ENCODE measurements at places on chromosomes 11 and 22.
A peak's percentile ranks its signal among the peaks of the same experiment; 100 is the strongest.

- peak; percentile 53 for DNase-seq
These were observed 5.3 kb upstream of the LRRN4CL start for GRCh38 chr11:62694455-62695167.

- DNase-seq = no peak
These were observed 660.5 kb downstream of the NTM start for GRCh38 chr11:132030896-132031295.

DNA sequence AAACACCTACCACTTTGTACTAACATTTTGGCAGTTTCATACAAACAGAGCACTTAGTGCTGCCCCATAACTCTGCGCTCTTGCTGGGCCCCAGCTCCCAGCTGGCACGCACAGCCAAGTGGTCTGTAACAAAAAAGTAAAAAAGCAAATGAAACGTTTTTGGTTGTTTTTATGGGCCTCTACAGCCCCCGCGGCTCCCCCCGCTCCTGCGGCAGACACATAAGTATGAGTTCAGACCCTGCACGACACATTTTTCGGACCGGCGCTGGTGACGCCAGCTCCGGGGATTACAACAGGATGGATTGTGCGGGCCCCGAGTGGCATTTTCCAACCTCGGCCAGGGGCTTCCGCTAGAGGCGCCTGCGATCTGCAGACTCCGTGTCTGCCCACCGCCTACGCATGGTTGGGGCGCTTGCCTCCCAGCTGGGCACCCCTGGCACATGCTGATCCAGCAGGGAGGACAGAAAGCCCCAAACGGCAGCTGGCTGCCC, 418.2 kb downstream of the SOX6 start:
- DNase-seq = no peak

GRCh38 chr11:131760091-131761061, 390.0 kb downstream of the NTM start:
- no peak for DNase-seq

GRCh38 chr11:76626921-76627401, 43.6 kb downstream of the LRRC32 start:
- DNase-seq = peak; percentile 23

DNA sequence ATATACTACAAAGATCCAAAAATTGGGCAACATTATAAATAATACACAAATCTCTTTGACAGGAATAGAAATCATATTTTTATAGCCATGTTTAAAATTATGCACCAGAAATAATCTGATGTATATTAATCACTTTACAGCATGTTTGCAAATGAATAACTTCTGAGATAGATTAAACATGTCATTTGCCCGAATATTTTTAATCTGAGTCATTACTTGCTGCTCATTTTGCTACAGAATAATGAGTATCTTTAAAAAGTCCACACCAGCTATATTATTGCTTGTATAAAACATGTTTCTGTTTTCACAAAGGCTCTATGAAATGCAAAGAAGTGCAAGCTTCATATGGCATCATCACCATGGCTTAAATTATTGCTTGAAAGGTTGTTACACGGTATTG, 336.8 kb downstream of the GUCY1A2 start:
- no peak for DNase-seq

GRCh38 chr11:4385978-4386740, 7.3 kb downstream of the TRIM21 start:
- DNase-seq = no peak

- no peak for DNase-seq
These were observed 3.3 kb upstream of the KCNJ11 start for GRCh38 chr11:17391493-17392355.

DNA sequence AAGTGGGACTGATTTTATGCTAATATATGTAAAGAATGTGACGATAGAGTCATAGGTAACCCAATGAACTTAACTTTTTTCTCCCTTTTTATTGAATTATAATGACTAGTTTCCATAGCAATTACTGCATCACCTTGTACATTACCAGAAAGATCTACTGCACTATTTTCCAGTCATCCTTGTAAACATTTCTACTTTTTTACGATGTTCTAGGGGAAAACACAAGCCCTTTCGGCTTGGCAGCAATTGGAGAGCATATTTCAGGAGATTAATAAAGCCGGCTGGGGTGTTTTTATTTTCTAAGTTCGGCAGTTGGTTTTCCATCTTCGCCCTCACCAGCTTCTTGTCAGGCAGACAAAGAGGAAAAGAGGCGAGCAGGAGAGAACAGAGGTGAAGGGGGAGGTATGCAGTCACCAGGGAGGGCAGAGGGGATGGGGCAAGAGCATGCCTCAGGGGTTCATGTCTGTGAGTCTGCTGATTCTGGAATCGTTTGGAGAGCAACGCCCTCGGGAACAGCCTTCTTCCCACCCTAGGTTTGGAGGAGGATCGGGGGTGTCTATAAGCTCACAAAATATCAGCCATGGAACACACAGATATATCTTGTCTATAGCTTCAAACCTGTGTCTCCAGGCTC, 476.4 kb downstream of the MIAT start:
- no peak for DNase-seq

- no peak for DNase-seq
These were observed 3.4 kb downstream of the SLC25A45 start for GRCh38 chr11:65378928-65379638.

DNA sequence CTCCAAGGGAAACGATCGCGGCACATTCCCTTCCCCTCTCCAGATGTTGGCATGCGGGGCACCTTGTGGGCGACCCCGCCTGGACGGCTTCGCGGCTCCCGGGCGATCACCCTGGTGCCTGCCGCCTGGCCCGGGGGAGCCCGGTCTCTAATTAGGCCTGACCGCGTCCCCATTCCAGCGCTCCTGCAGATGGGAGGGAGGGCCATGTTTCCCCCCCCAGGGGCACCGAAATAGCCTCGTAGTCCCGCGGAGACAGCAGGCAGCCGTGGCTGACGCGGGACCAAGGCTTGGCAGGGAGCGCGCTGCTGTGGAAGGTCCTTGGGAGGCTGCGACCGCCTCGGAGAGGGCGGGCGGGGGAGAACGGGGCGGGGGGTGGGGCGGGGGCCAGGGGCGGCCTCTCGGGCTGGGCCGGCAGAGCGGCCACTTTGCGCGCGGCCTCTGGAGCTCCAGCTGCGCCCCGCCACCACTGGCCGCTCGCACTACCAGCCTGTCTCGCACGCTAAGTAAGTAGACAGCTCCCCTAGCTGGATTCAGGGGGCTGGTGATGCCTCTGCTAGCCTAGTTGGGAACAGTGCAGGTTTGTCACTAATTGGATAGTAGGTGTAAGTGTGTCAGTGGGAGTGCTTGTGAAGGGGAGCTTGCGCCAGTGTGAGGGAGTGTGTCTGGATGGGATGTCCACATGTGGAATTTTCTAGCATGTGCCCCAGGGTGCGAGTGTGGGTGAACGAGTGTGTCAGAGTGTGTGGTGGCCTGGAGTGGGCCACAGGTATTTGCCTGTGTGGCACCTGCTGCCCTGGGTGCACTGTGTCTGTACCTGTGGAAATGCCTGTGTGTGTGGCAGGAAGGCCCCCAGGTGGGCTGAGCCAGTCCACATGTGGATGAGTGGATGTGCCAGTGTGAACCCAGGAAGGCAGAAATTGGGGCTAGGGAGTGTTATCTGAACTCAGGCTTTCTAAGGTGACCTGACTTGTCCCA, at the start of gene INSC:
INSC (plus strand) TSS at position 423 of the 975 bp plus-strand sequence. CDS start 34,252 bp downstream, outside the sequence.
- no peak for DNase-seq

DNA sequence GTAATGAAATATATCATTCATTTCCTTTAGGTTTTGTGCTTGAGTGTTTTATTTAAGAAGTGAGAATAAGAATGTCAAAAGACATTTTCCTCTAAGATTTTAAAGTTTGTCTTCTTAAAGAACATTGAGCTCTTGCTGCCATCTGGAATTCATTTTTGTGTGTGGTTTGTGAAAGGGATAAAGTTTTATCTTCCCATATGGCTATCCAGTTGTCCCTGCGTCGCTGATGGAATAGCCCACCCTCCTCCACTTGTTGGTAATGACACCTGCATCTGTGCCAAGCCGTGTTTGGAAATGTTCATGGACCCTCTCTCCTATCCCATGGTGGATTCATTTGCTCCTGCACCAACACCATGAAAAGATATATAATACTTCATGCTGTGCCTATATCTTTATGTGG, 901.5 kb downstream of the BRD1 start:
- DNase-seq = no peak

GRCh38 chr22:50177537-50178470, 7.3 kb downstream of the PANX2 start:
- DNase-seq = no peak

DNA sequence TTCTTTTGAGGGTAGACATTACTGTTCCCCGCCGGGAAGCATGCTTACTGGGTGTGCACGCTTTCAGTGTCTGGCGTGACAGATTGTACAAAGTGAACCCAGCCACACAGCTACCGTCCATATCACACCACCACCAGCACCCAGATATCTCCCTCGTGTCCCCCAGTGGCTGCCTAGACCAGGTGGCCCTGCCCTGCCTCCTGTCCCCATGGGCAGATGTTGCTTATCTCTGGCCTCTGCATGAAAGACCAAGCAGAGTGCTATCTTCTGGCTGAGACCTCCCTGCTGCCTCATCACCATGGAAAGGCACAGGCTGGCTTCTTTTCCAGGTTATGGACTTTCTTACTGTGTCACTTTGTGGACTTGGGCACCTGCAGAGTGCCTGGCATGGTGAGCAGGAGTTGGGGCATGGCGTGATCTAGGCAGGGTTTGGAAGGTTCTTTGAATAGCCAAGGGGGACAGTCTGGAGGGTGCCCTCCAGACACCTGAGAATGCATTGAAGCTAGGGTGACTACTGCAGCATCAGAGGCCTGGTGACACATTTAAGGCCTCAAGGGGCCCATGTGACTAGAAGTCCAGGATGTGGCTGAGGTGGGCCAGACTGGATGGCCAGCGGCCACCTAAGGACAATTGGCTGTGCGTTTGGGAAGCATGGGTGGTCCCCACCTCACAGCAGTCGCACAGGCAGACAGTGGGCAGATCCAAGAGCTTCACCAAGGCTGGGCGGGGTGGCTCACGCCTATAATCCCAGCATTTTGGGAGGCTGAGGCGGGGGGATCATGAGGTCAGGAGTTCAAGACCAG, 4.7 kb downstream of the TANGO2 start:
- DNase-seq = no peak

DNA sequence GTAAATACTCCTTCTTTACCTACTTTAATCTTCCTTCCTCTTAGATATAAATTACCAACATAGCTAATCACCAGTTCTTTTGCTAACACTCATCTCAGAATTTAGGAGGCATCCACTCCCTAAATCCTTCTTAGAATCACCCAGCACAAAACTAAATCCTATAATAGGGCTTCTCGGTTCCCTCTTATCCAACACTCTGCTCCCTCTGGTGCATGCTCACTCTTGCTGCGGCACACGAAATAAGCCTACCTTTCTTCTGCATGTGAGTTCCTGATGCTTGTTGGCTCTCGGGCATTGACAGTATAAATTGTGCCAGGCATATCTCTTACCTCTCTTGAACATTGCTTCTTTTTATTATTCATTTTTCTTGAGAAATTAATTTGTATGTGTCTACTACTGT, 61.0 kb downstream of the OR5AK2 start:
- no peak for DNase-seq

DNA sequence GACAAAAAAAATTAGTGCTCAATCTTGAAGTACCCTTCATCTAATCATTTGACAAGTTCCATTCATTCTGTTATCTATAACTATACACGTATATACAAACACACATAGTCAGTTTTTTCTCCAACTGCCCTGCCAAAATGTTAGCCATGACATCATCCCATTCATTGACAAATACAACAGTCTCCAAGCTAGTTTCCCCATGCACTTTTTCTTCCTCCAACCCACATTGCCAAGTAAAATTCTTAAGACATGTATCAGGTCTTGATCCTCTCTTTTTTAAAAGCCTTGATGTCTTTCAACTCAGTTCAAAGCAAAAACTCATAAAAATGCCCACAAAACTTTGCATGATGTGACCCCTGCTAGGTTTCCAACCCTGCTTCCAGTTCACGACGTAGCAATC, 58.1 kb downstream of the DDI1 start:
- no peak for DNase-seq

GRCh38 chr11:119319700-119320239, 2.8 kb upstream of the MCAM start:
- no peak for DNase-seq

DNA sequence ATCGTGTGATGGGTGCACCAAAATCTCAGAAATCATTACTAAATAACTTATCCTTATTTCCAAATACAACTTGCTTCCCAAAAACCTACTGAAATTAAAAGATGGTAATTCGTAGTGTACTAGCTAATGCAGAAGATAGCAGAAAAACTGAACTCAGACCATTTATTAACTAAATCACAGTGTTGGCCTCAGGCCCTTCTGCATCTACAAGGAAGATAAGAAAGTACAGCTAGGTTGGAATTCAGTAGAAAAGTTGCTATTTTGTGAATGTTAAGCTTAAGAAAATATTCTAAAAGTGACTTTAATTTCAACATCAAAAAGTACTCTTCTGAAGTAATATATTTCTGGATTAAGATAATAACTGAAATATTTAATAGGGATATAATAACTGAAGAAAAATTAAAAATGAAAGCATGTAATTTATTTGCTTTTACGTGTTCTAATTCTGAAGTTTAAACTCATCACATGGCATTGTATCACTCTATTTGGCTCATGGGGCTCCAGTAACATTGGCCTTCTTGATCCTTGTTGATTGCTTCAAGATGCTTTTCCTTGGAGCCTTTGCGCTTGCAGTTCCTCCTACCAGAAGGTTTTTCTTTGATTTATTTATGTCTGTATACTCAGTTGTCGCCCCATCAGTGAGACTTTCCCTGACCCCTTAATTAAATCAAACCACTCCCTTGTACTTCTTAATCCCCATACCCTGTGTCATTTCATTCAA, 847.9 kb upstream of the ANO3 start:
- no peak for DNase-seq

DNA sequence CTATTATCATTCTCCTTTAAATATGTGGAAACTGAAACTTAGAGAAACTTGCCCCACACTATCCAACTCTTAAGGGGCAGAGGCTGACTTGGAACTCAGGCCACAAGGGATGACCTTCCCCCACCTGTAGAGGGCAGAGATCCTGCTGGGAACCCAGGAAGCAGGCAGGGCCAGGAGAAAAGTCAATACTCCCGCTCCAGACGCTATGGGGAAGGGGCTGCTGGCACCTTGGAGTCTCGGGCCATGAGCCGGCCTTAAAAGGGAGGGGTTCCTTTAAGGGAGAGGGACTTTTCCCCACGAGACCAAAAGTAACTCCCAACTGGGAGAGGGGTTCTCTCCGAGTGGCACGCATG, 620 bp upstream of the ANO5 start:
- no peak for DNase-seq

DNA sequence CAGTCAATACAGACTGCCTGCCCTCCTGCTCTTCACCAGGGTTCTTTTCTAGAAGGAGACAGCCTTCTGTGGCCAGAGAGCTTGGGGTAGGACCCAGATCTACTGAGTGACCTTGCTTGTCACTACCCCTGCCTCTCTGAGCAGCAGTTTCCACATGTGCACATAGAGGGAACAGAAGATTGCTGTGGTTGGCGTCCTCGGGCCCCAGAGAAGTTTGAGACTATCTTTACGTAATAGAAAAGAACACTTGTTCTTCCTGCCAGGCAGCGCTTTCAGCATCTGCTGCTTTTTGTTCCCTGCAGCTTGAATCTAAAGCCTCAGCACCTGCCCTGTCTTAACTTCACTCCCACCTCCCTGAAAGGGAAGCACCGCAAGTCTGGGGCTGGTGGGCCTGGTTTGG, 1.9 kb upstream of the FKBP2 start:
- no peak for DNase-seq

Data from stimulated activated CD8-positive, alpha-beta memory T cell treated with anti-CD3 and anti-CD28 coated beads, Interleukin-4, amount 100 ng/mL, for 1 hour (primary cell).